ENCODE measurements at places on chromosomes 2 and 18.

- peak; percentile 66 for DNase-seq
Observed at GRCh38 chr2:230614913-230615332, 97.7 kb upstream of the CAB39 start.

DNA sequence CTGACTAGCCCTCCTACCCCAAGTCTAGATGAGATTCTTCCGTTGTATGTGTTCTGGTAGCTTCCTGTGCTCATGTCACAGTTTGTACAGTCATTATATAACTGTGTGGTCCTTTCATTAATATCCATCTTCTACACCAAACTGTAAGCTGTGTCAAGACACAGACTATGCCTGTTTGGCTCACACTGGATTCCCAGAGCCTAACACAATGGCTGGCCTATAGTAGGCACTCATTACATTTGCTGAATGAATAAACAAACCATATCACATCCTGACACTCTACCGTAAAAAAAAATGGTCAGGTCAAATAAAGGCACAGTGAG is 72.6 kb downstream of the ANKRD44 start:
- no peak for DNase-seq

DNA sequence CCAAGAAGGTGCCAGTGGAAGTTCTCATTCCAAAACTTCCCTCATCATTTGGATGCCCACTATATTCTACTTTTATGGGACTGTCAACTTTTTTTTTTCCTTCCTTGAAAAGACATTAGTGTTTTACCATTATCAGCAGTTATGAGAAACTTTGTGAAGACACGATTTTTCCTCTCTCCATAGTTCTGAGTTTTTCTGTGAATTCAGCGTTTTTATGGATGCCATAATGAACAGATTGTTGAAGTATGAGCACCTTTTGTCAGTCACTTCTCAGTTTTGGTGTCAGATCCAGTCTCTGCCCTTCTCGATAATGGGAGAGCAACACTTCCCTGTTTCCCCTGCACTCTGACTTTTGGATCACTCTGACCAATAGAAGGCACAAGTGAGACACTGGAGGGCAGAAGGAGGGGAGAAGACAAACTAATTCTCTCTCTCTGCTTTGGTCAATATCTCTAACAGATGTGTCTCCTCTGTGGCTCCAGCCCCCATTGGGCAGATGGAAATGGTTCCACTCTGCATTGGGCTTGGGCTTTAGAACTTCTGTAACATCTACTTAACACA is 53.5 kb upstream of the FN1 start:
- DNase-seq: no peak

DNA sequence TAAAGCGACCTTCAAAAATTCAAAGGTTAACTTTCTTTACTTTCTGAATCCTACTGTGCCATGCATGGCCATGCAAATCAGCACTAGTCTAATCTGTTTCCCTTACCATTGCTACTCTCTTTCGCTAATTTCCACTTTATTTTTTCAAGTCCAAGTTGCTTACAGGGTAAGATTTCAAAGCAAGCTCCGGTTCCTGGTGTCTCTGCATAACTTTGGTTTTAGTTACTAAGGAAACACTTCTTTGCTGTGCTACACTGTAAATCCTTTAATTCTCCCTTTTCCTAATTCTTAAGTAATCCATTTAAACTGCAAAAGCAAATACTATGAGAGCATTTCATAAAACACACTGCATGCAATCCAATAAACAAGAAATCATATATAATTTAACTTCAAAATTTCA is 383.5 kb upstream of the LYPD1 start:
- no peak for DNase-seq

GRCh38 chr2:200850512-200851256 is 13.8 kb downstream of the CLK1 start:
- DNase-seq: no peak

- DNase-seq: no peak
Observed at GRCh38 chr2:231475965-231476364, 11.7 kb upstream of the NCL start.

- DNase-seq: no peak
Observed at GRCh38 chr2:105179469-105180372, 61.8 kb upstream of the GPR45 start.

DNA sequence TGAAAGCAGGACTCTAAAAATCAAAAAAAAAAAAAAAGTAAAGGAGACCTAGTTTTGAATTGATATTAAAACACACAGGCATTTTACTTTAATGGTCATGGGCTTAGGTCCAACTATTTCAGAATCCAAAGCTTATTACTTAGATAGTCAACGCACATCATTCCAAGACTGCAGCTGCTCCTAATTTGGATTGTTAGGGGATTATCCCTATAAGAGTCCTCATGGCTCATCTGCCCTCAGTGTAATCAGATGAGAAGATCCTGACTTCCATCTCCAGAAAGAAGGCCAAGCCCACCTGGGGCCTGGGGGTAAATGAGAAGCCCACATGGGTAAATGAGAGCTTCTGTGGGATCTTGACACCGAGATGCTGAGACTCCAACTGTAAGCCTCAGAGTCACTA is 424.2 kb downstream of the NRXN1 start:
- no peak for DNase-seq

DNA sequence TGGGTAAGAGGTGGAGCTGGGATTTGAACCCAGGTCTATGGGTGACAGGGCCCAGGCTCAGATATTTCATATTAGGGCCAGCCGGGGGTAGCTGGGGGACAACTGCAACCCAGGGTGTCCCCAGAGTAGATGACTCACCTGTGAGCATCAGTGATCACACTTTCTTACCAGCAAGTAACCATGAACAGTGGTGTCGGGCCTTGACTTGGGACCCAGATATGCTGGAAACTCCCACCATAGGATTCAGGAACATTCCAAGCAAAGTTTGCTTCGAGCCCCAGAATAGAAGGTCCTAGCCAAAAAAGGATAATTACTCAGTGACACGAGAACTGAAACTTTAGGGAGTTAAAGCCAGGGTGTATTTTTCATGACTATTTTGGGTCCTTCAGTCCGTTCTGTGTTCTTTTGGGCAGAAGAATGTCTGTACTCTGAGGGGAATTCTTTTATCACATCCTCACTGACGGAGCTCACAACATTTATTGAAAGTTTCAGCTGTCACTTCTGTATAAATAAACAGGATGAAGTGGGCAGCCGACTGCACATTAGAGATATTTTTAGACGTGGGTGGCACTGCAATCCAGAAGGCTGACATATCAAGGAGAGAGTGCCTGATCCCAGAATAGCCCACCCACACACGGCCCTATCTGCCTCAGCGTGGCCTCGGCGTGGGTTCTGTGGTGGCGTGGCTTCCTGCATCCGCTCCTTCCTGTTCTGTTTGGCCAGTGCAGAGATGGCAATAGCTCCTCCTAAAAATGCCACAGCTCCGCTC is 45.6 kb downstream of the RAMP1 start:
- peak; percentile 26 for DNase-seq

GRCh38 chr2:227717687-227718567 is at the start of gene SLC19A3:
TSS of gene SLC19A3 (minus strand) at chr2:227718028. CDS start at chr2:227702318, 15,710 bp downstream.
- DNase-seq: no peak

DNA sequence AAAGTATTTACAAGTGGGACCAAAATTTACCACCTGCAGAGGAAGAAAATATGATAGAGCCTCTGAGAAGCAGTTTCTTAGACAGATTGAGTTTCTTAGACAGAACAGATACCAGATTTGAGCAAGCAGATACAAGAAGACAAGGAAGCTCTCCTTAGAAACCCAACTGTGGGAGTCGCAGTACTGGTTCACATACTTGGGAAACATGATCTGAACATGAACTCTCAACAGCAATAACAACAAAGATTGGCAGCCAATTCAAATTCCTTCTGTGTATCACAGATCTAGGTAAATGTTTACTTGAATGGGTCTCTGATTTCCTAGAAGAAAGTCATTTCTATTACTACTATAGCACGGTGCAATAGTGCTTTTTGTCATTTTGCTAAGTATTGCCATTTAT is 82.1 kb downstream of the OLA1 start:
- no peak for DNase-seq

- no peak for DNase-seq
Observed at GRCh38 chr2:221708902-221709301, 136.8 kb upstream of the EPHA4 start.

DNA sequence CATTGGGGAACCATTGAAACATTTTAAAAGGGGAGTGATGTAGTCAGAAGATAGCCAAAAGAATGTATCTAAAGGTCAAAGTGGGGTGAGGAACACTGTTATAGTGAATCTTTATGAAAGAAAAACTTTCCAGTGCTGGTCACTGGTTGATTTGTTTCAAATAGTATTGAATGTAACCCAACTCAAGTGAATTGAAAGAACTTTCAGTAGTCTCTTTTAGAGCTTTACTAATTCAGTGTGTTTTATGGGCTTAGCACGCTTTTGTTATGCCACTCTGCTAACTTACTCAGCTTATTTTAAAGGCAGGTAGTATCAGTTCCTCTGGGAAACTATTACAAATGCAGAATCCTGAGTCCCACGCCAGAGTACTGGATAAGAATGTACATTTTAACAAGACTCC is 57.3 kb downstream of the GTF2A1L start:
- no peak for DNase-seq

GRCh38 chr2:217996361-217996760 is 6.4 kb downstream of the TNS1 start:
- no peak for DNase-seq

DNA sequence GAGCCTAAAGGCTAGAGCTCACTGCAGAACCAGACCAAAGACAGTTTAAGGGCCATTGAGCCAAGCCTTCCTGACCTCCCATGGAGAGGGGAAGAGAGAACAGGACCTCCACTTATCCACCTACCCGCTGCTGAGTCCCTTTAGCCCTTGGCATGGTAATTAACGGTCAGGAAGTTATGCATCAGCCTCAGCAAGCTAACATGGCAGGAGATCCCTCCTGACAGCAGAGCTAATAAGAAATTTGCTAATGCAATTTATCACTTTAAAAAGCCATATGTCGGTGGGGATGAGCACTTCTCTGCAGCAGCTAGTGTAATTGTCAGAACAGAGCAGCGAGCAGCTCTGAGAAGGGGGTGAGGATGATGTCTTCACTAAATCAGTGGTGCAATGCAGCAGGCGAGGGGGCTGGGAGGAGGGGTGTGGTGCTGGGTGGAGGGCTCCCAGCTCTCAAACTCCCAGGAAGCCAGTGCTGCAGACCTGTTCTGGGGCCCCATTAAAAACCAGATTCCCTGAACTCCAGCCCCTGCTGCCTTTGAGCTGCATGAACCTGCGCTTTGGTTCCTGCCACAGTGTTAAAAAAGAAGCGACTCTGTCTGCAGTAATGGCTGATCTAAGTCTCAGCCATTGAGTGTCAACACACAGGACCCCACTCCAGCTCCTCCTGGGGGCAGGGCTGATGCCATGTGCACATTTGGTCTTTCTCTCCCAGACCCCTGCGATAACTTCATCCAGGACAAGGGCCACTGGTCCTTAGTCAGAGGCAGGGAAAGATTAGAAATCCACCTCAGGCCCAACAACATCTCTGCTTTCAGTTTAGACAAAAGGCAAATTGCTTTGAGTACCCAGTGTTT is 84.2 kb upstream of the STPG4 start:
- DNase-seq: no peak

DNA sequence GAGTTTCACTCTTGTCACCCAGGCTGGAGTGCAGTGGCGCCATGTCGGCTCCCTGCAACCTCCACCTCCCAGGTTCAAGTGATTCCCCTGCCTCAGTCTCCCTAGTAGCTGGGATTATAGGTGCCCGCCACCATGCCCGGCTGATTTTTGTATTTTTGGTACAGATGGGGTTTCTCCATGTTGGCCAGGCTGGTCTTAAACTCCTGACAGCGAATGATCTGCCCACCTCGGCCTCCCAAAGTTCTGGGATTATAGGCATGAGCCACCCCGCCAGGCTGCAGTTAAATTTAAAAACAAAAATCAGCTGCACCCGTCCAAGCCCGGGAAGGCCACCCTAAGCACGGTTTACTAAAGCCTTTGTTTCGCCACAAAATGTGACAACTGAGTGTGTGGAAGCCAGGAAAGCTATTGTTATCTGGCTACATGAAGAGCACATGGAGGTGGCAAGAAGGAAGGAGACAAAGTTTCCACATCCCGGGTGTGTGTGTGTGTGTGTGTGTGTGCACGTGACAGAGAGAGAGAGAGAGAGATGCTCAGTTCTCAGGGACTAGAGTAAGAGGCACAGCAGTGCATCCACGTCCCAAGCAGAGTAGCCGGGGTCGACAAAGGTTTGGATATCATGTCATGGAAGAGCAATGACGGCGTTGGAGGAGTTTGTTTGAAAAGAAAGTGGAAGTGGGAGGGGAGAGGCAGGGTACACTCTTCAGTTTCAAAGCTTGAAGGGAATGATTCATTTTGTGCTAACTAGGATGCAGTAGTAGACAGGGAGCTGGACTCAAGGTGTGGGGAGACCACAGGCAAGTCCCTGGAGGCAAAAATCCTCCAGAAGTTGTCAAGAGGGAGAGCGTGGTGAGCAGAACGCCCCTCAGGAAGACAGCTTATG is 20.1 kb downstream of the INPP5D start:
- no peak for DNase-seq

DNA sequence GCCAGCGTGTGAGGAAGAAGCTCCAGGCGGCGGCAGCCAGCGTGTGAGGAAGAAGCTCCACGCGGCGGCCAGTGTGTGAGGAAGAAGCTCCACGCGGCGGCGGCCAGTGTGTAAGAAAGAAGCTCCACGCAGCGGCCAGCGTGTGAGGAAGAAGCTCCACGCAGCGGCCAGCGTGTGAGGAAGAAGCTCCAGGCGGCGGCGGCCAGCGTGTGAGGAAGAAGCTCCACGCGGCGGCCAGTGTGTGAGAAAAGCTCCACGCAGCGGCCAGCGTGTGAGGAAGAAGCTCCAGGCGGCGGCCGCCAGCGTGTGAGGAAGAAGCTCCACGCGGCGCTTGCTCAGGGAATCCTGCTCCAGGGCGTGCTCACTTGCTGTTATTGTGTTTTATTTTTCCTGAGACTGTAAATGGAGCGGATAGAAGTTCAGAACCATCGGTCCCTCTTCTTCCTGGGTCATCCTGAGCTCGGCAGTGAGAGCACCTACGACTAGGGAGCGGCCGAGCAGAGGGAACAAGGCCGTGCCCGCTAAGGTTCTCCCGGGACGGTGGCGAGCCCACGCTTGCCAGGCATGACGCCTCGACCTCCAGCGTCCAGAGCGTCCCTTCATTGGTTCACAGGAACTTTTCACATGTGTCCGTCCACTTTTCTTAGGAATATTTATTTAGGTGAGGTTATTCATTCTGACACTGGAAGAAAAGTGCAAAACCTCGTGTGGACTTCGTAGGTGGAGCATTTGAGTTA is 94.2 kb downstream of the TMEM18 start:
- no peak for DNase-seq

DNA sequence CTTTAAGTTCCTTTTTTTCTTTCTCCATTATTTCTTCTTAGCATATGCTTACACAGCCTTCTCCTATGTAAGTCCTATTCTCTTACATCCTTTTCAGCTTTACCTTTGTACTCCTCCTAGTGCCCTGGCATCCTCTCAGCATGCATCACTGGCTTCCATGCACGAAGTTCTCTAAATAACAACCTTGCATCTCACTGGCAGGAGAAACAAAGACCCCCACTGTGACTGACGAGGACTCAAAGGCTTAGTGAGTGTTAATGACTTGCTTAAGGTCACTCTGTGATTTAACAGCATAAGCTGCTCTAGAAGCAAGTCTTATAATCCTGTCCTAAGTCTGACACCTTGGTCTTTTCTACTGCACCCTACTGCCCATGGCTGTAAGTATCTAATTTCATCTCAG is 1236.0 kb upstream of the CELF4 start:
- DNase-seq: no peak

GRCh38 chr2:227774011-227774624 is 28.4 kb downstream of the SCYGR8 start:
- no peak for DNase-seq

GRCh38 chr18:3037423-3037915 is 24.5 kb upstream of the LPIN2 start:
- no peak for DNase-seq

Data from stimulated activated CD8-positive, alpha-beta memory T cell treated with anti-CD3 and anti-CD28 coated beads, Interleukin-7, amount 100 ng/mL, for 48 hours (primary cell).